Progenitor cell of endocrine pancreas (in vitro differentiated cells): ENCODE measurements at places on chromosomes 1 and 21. TPM values are rescaled to one million over a fixed set of nuclear protein-coding genes. Genes with fewer than 3 reads are reported as not detected.

Gene ROR1
- total RNA-seq = 61.3 and 63.8 TPM in 2 replicates

Gene MYBPH
- not detected in 2 replicates for total RNA-seq

Gene HSD3B1
- total RNA-seq = not detected in 2 replicates

Gene C8A
- total RNA-seq = 0.77 and 0.98 TPM in 2 replicates

Gene SPRR2E
- total RNA-seq = not detected in 2 replicates

Gene TMPRSS2
- 23.7 and 29.4 TPM in 2 replicates for total RNA-seq

Gene EFNA3
- 9.0 and 10.5 TPM in 2 replicates for total RNA-seq

Gene INAVA
- total RNA-seq = 82.9 and 84.2 TPM in 2 replicates

Gene C4BPA
- not detected in 2 replicates for total RNA-seq

Gene HPCAL4
- not detected in 2 replicates for total RNA-seq

- H3K4me3 ChIP-seq = no peak overlapping the region
- no peaks in the 10 kb centered on the region for H3K4me1 ChIP-seq
- no peak overlapping the region for H3K27ac ChIP-seq
- H3K27me3 ChIP-seq = peaks cover 15% of the 10 kb centered on the region
- no peak for DNase-seq
These were observed 340.1 kb downstream of the SETD4 start for GRCh38 chr21:35720208-35720731.

- H3K27ac ChIP-seq = no peak overlapping the region
- H3K36me3 ChIP-seq = no peaks in the 10 kb centered on the region
- peaks cover 7% of the 10 kb centered on the region for H3K27me3 ChIP-seq
- H3K4me1 ChIP-seq = no peaks in the 10 kb centered on the region
- no peak for DNase-seq
These were observed 12.9 kb upstream of the PTTG1IP start for GRCh38 chr21:44886113-44887075.

DNA sequence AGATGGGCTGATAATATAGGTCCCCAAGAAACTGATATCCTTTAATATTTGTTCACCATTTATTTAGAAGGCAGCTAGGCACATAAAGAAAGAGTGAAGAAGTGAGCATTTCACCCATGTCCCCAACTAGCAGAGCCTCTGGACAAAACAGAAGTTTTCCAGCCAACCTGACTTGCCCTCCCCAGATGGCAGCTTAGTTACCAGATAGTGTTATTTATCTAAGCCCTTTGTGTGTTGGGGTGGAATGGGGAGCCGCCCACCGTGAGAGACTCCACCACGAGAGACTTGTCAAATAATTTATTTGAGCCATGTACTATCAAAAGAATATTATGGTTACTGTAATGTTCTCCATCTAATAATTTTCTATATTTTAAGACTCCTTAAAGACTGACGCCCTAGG, 54.9 kb upstream of the C1orf198 start:
- DNase-seq = no peak
- peaks cover 33% of the 10 kb centered on the region for H3K36me3 ChIP-seq
- no peaks in the 10 kb centered on the region for H3K27me3 ChIP-seq
- peak overlapping the region; percentile 91 for H3K27ac ChIP-seq

GRCh38 chr1:71307451-71307850, 226.6 kb upstream of the ZRANB2 start:
- H3K4me3 ChIP-seq = no peak overlapping the region
- no peaks in the 10 kb centered on the region for H3K4me1 ChIP-seq
- no peak for DNase-seq
- no peak overlapping the region for H3K27ac ChIP-seq
- no peaks in the 10 kb centered on the region for H3K36me3 ChIP-seq

- DNase-seq = no peak
- H3K4me3 ChIP-seq = no peak overlapping the region
- no peak overlapping the region for H3K27ac ChIP-seq
- H3K36me3 ChIP-seq = no peaks in the 10 kb centered on the region
- peaks cover 39% of the 10 kb centered on the region for H3K27me3 ChIP-seq
These were observed 3.8 kb downstream of the NMNAT2 start for GRCh38 chr1:183414365-183414764.

DNA sequence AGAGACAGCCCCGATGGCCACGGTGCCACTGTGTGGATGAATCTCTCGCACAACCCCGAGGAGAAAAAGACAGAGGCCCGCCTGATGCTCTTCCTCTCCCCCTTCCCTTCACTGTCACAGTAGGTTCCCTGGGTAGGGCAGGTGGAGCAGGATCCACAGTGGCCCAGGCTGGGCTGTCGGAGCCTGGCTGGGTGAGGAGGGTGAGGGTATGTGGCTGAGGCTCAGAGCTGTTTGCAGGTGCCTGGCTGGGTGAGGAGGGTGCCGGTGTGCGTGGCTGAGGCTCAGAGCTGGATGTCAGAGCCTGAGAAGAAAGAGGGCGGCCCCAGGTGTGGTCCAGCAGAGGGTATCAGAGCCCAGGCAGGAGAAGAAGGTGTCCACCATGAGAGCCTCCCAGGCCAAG, 2.7 kb downstream of the CFAP74 start:
- H3K27ac ChIP-seq = no peak overlapping the region
- no peak overlapping the region for H3K4me3 ChIP-seq
- peaks cover 3% of the 10 kb centered on the region for H3K4me1 ChIP-seq
- H3K36me3 ChIP-seq = no peaks in the 10 kb centered on the region
- peaks cover 15% of the 10 kb centered on the region for H3K27me3 ChIP-seq
- no peak for DNase-seq

DNA sequence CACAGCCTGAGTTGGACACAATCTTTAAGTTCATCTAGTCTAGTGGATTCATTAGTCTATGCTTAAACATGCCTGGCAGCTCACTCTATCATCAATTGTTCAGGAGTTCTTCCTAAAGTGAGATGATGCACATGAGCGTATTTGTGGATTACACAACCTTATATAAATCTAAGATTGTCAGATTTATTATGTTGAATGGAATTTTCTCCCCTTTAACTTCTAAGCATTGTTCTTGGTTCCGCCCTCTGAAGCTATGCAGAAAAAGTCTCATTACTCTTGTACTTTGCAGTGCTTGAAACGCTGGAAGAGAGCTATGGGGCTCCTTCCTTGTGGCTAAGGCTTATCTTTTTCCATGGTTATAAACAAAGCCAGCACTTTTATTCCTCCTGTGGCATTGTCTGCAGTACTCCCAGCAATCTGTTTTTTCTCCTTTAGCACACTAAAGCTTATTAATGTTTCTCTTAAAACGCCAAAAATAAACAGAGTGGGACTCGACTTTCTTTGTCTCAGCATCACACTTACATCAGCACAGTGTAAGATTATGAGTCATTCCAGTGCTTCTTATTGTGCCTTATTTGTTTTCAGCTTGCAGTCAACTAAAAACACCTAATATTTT, 316.8 kb upstream of the CAMK1G start:
- no peaks in the 10 kb centered on the region for H3K36me3 ChIP-seq
- peaks cover 13% of the 10 kb centered on the region for H3K4me1 ChIP-seq
- no peak overlapping the region for H3K27ac ChIP-seq
- peaks cover 3% of the 10 kb centered on the region for H3K27me3 ChIP-seq
- no peak overlapping the region for H3K4me3 ChIP-seq

GRCh38 chr1:206489980-206490770, 17.2 kb upstream of the RASSF5 start:
- H3K4me1 ChIP-seq = peaks cover 2% of the 10 kb centered on the region
- H3K36me3 ChIP-seq = no peaks in the 10 kb centered on the region

DNA sequence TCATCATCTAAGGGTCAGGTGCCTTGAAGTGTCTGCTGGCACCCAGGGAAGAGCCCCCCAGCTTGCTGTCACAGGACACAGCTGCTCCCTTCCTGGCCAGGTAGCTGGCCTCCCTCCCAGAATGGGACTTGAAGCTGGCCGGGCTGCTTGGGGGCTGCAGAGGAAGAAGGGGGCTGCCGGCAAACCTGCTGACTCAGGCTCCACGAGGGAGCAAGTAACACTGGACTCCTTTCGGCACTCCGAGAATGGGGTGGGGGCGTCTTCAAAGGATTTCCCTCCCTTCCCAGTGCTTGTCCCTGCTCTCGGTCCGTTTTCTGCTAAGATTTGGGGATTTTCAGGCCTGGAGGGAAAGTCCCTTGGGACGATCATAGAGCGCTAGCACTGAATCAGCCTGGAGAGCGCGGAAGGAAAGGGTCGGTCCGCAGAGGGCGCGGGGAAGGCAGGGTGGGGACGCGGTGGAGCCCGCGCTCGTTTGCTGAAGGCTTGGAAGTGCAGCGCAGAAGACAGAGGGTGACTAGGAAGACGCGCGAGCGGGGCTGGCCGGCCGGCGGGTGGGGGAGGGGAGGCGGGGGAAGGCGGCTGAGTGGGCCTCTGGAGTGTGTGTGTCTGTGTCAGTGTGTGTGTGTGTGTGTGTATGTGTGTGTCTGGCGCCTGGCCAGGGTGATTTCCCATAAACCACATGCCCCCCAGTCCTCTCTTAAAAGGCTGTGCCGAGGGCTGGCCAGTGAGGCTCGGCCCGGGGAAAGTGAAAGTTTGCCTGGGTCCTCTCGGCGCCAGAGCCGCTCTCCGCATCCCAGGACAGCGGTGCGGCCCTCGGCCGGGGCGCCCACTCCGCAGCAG, at the start of gene CSF1:
Gene CSF1 (plus strand): TSS at position 727 of the 840 bp plus-strand sequence. CDS start 175 bp downstream, outside the sequence.
- H3K27me3 ChIP-seq = peaks cover 77% of the 10 kb centered on the region
- peak; percentile 23 for DNase-seq
- peaks cover 4% of the 10 kb centered on the region for H3K4me1 ChIP-seq
- H3K36me3 ChIP-seq = no peaks in the 10 kb centered on the region

DNA sequence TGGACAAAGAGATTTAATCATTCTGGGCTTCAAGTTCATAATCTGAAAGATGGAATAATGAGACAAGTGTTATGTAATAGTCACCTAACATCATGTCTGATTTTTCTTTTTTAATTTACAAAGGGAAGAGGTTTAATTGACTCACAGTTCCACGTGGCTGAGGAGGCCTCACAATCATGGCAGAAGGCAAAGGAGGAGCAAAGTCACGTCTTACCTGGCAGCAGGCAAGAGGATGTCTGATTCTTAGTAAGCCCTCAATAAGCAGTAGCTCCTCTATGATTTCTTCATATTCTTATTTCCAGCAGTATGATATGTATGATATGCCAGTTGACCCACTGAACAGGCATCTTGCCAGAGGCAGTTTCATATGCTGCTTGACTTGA, 152.7 kb downstream of the S1PR1 start:
- H3K4me3 ChIP-seq = no peak overlapping the region
- no peaks in the 10 kb centered on the region for H3K27me3 ChIP-seq
- H3K27ac ChIP-seq = no peak overlapping the region
- H3K4me1 ChIP-seq = no peaks in the 10 kb centered on the region
- no peak for DNase-seq

GRCh38 chr1:206136241-206136640, 19.1 kb upstream of the AVPR1B start:
- H3K27me3 ChIP-seq = no peaks in the 10 kb centered on the region
- no peaks in the 10 kb centered on the region for H3K4me1 ChIP-seq
- DNase-seq = no peak
- no peak overlapping the region for H3K4me3 ChIP-seq
- no peaks in the 10 kb centered on the region for H3K36me3 ChIP-seq

DNA sequence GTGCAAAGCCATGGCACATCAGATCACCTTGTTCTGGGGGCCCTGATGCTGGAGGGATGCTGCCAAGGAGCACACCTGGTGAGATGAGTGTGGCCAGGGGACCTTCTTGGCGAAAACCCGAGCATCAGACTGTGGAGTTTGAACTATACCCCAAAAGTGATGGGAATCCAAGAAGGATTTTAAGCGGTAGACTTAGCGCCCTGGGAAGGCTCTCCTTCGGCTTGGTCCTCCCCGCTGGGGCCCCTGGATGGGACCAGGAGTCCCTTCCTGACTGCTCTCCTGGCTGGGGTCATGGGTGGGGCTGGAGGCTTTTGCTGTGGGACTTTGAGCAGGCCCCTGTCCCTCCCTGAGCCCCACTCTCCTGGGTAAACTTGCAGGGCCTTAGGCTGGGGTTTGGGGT, 10.5 kb downstream of the ZNF362 start:
- H3K4me3 ChIP-seq = no peak overlapping the region
- H3K27ac ChIP-seq = no peak overlapping the region
- no peak for DNase-seq

- no peak for DNase-seq
- peaks cover 24% of the 10 kb centered on the region for H3K4me1 ChIP-seq
- no peaks in the 10 kb centered on the region for H3K36me3 ChIP-seq
- peaks cover 20% of the 10 kb centered on the region for H3K27me3 ChIP-seq
- peak overlapping the region; percentile 31 for H3K27ac ChIP-seq
- H3K4me3 ChIP-seq = no peak overlapping the region
These were observed 42.9 kb downstream of the IER5 start for GRCh38 chr1:181131255-181131941.

DNA sequence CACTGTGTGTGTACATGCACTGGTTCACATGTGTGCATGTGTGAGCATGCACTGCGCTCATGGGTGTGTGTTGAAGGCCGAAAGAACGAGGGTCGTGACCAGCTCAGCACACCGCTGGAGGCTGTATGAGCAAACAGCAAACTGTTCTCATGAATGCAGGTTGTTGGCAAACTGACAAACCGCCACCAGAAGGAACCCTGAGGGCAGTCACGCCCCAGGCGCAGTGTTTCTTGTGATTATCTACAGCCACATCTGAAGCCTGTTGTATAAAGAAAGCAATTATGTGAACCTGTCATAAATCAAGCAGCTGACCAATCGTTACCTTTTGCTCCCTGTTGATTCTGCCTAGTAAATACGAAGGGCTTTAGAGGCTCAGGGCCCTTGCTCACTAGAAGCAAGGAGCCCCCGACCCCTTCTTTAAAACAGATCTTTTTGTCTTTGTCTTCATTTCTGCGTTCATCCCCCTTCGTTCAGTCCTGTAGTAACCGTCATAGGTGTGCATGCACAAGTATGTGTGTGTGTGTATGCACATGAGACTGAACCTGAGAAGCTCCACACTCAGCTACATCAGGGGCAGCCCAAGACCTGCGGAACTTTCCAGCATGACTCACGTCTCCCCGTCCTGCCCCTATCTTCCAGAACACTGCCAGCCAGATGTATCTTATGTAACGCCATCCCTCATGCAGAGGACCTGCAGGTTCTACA, 16.8 kb upstream of the RIPK4 start:
- H3K36me3 ChIP-seq = no peaks in the 10 kb centered on the region
- H3K4me1 ChIP-seq = peaks cover 14% of the 10 kb centered on the region

DNA sequence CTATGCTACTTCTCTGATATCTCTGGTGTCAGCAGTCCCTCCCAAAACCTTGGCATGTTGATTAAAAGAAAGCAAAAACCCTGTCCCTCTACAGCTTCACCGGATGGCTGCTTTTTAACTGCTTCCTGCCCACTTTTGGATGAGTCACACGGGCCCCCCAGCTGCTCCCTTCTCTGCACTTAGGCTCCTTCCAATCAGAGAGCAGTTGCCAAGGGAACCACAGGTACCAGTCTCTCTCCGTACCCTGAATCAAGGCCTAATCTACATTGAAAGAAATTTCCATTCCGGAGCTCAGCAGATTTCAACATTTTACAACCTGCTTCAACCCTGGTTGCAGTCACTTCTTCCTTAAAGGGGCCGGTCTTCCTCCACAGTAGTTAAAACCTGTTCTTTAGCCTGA, 70.6 kb upstream of the GJB5 start:
- DNase-seq = no peak
- no peak overlapping the region for H3K27ac ChIP-seq
- H3K36me3 ChIP-seq = peaks cover 1% of the 10 kb centered on the region
- H3K4me1 ChIP-seq = peaks cover 22% of the 10 kb centered on the region

- no peak within 1 kb of the TSS for H3K4me3 ChIP-seq
- no peaks in the 10 kb centered on the region for H3K27me3 ChIP-seq
- no peaks in the 10 kb centered on the region for H3K4me1 ChIP-seq
- DNase-seq = no peak
- H3K27ac ChIP-seq = no peak within 1 kb of the TSS
These were observed at the start of gene CFHR3 for GRCh38 chr1:196774603-196775002. CFHR3 (plus strand) TSS chr1:196774840; CDS start chr1:196774887, 47 bp downstream.

GRCh38 chr1:113452921-113453770, 62.8 kb downstream of the MAGI3 start:
- no peak overlapping the region for H3K4me3 ChIP-seq
- H3K27ac ChIP-seq = no peak overlapping the region
- no peak for DNase-seq
- H3K36me3 ChIP-seq = no peaks in the 10 kb centered on the region
- H3K4me1 ChIP-seq = peaks cover 7% of the 10 kb centered on the region

GRCh38 chr1:2159124-2159523, 35.4 kb downstream of the FAAP20 start:
- DNase-seq = no peak
- no peaks in the 10 kb centered on the region for H3K4me1 ChIP-seq
- H3K27me3 ChIP-seq = no peaks in the 10 kb centered on the region
- no peak overlapping the region for H3K27ac ChIP-seq
- H3K4me3 ChIP-seq = no peak overlapping the region
